ENCODE measurements at places on chromosomes 3 and 15.

DNA sequence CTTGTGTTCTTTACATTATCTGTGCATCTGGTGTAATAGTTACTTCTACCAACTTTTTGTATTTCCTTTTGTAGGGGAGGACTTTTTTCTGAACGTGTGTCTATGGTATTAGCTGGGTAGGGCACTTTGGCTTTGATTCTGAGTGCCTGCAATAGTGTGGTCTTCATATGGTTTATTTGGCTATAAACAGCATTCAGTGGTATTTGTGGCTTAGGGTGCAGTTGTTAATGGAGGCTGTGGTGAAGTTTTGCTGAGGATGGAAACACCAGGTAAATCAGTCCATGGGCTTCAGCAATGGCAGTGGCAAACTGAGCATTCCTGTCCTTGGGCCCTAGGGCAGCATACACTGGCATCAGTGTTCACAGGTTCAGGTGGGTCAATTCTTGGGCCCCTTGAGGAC, 230.6 kb upstream of the CTNNB1 start:
- DNase-seq = no peak

DNA sequence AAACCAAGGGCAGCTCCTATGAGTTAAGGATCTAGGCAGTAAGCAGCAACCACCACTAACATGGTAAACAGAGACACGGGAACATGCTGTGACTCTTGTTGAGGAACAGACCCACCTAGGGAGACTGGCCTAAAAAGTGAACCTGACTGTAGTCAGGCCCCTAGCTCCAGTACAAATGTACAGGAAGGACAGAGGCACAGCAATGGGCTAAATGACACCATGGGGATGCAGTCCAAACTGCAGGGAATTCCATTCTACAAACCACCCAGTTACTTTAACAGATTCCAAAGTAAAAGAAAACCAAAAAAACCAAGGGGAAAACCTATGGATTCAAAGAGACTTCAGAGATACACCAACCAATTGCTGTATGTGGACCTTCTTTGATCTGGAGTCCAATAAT, 28.2 kb upstream of the CGNL1 start:
- no peak for DNase-seq

- no peak for DNase-seq
Measured at GRCh38 chr3:159187232-159187631, 385.4 kb downstream of the MFSD1 start.

DNA sequence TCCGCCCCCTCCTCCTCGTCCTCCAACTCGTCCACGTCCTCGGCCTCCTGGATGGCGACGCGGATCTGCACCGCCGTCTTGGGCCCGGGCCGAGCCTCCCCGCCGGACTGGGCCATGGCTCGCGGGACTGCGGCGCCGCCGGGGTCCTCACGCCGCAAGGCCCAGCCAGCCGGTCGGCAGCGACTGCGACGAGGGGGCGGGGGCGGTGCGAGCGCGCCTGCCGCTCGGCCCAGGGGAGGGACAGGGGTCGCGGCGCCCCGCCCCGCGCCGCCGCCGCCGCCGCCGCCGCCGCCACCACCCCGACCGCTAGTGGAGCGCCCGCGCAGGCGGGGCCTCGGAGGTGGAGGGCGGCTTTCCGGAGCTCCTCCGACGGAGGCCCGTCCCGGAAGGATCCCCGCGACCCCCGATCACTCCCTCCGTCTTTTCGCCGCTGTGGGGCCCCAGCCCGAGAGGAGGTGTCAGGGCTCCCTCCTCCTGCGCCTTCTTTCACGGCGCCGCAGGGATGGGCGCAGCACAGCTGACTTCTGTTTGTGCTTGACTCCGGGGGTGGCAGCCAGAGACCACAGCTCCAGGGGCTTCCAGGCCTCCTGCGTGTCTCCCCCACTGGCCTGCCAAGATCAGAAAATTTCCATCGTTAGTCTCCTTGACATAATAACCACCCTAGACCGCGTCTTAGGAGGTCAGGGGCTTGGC, at the start of gene LARP6:
Gene LARP6, minus strand, starts transcription at position 185 of the 693 bp plus-strand sequence. Its CDS starts 69 bp downstream, at position 116.
- peak; percentile 38 for DNase-seq

Data from NCI-H524 (cell line).